ENCODE measurements at places on chromosomes 12 and 14.

- no peak for DNase-seq
These were observed 299.1 kb downstream of the BTG1 start for GRCh38 chr12:91846466-91847055.

- peak; percentile 32 for DNase-seq
These were observed 91.9 kb downstream of the TMEM30B start for GRCh38 chr14:61188978-61189808.

GRCh38 chr14:70555890-70556289, 21.1 kb upstream of the ADAM20 start:
- no peak for DNase-seq

GRCh38 chr14:61616524-61617185, 78.7 kb upstream of the HIF1A start:
- DNase-seq: no peak

DNA sequence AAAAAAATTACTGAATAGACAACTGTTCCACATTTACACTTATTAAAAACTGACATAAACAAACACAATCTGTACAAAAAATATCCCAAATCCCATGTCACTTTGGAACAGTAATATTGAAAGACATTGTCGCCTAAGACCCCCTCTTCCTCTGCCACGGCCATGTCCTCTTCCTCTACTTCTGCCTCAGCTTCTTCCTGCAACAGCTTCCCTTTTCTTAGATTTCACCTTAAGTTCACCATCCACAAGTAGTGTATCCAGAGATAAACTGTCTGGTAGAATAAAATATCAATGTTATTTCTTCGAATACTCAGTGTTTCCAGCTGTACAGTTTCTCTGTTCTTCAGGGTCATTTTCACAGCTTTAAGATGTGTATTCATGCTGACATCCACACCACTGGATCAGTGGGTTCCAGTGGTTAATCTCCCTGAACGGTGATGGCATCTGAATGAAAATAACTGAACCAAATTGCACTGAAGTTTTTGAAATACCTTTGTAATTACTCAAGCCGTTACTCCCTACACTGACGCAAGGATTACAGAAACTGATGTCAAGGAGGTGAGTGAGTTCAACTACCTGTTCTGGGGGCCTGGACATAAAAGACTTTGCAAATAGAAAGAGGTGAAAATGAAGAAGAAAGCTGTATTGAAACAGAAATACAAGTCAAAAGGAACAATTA, 208.5 kb downstream of the C12orf50 start:
- DNase-seq: no peak

DNA sequence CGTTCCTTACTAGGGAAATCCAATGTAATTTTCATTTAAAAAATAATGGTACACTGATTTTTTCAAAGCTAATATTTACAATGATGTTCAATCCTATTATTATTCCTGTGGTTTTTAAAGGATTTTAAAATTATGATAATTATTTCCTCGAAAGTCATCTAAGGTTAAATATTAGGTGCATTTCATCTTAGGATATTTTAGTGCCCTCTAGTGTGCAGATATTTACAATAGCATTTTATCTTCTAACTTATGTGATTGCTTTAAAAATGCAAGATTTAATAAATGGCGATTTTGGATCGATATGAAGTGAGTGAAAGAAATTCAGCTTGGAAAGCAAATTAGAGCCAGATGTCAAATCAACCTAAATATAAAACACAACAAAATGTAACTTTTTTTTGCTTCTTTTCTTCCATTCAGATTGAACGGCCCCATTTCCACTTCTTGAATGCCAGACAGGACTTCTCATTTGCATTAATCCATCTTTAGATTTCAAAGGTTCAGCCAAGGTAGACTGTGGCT, 293.5 kb downstream of the SLC6A15 start:
- DNase-seq: no peak

DNA sequence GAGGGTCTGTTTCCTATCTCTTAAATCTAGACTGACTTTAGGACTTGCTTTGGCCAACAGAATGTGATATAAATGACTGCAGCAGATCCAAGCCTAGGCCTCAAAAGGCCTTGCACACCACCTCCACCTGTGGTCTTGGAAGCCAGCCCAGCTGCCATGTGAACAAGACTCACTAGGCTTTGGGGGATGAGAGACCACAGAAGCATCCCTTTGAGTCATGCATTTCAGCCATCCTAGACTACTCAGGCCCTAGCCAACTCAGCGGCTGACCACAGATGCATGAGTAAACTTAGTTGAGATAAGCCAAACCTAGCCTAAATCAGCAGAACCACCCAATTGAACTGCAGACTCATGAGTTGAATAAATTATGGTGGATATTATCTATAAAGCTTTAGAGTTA, 87.7 kb downstream of the KCNH5 start:
- no peak for DNase-seq

GRCh38 chr12:87982208-87982607, 47.0 kb downstream of the C12orf50 start:
- DNase-seq: no peak

GRCh38 chr12:26274441-26275312, 79.3 kb downstream of the SSPN start:
- no peak for DNase-seq

DNA sequence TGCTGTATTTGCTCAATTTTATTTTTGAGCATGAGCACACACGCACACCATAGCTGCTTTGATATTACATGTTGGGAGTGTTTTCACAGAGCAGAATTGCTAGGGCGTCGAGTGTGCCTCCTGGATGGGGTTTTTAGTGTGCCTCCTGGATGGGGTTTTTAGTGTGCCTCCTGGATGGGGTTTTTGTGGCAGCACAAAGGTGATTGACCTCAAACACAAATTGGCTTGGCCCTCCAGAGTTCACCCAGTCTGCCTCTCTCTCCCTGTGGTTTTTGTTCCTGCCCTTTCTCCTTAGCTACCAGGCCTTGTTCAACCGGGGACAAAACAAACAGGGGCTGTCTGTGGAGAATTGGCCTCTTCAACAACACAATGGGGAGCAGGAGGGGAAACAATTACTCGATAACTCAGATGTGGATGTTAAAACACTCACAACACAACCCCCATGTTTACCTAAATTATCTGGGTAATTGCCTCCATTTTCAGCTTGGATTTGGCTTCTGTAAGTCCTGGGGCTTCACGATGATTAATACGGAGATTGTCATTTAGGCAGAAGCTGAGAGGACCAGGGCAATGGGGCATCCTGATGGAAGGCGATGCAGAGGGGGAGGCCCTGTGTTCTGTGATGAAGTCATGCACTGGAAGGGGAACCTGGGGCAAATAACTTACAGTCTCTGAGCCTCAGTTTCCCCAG, 26.9 kb downstream of the TBX3 start:
- DNase-seq: no peak

- DNase-seq: no peak
These were observed 69.3 kb downstream of the RIN3 start for GRCh38 chr14:92582706-92583452.

DNA sequence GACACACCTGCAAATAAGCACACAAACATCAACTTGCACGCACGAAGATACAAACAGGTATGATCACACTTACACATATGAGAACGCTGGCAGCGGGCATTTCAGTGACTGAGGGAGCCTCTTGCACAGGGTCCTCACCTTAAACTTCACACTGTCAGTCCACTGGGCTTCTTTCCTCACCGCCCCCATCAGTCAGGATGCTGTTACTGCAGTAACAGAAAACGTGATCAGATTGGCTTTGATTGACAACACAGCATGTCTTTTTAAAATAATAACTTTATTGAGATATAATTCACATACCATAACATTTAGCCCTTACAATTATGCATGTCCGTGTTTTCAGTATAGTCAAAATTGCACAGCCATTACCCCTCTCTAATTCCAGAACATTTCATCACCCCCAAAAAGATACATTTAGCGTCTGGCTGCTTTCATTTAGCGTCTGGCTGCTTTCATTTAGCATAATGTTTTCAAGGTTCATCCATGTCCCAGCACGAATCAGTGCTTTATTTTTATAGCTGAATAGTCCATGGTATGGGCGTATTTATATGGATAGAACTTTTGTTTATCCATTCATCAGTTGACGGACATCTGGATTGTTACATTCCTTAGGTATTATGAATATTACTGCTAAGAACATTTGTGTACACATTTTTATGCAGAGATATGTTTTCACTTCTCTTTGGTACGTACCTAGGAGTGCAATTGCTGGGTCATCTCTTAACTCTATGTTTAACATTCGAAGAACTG, 8.4 kb downstream of the CCDC197 start:
- no peak for DNase-seq

GRCh38 chr14:65813760-65814384, 401.3 kb downstream of the FUT8 start:
- DNase-seq: no peak

GRCh38 chr14:49089107-49089506, 497.1 kb downstream of the RPS29 start:
- DNase-seq: no peak

GRCh38 chr12:7610006-7610405, 55.7 kb downstream of the APOBEC1 start:
- DNase-seq: no peak

DNA sequence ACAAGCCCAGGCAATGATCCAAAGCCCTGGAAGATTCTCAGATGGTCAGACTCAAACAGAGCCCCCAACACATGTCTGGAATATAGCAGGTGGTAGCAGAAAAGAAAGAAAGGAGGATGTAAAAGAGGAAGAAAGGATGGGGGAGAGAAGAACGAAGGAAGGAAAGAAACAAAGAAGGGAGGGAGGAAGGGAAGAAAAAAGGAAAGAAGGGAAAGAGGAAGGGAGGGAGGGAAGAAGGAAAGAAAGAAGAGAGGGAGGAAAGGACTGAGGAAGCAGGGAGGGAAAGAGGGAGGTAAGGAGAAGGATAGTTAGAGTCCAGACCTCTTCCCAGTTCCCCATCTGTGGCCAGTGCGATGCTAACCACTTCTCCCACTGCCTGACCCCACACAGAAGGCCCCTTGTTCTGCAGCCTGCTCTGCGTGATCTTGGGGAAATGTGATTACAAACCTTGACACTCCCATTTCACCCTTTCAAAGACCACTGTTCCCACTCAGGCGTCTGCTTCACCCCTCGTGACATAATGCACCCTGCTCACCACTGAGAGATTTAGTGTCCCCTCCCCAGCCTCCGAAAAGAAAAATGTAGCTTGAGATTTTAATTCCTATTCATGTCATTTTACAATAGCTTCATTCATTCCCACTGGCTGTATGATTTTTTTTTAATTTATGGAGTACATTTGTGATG, 357.9 kb downstream of the BCL11B start:
- DNase-seq: no peak

DNA sequence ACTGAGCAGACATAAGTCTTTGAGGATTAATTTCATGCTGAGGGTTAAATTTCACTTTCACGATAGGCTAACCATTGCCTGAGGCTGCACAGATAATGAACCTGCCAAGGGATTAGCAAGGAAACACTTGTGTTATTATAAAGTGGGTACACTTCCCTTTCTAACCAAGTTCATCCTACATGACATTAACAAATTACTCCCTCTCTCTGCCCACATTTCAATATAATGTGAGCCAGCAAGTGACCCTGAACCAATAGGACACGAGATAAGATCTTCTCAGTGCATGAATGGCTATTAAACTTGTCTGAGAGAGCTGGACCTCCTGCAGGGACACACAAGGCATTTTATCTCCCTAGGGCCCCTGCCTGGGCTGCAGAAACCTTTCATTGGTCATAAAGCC, 173.5 kb downstream of the PAX9 start:
- no peak for DNase-seq

- no peak for DNase-seq
These were observed 105.5 kb downstream of the NTS start for GRCh38 chr12:85979641-85980040.

GRCh38 chr14:64992328-64992885, 5.7 kb downstream of the FNTB start:
- no peak for DNase-seq

DNA sequence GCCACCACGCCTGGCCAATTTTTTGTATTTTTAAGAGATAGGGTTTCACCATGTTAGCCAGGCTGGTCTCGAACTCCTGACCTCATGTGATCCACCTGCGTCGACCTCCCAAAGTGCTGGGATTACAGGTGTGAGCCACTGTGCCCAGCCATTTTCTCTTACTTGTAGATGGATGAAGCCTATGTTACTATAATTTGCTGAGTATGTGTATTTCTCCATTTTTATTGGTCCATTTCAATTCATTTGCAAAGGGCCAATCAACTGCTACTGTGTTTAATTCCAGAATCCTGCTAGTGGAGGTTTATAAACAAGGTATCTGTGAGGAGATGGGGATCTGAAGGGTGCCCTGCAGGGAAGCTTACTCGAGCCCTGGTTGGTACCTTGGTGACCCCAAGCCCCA, 101.7 kb upstream of the MAX start:
- no peak for DNase-seq

DNA sequence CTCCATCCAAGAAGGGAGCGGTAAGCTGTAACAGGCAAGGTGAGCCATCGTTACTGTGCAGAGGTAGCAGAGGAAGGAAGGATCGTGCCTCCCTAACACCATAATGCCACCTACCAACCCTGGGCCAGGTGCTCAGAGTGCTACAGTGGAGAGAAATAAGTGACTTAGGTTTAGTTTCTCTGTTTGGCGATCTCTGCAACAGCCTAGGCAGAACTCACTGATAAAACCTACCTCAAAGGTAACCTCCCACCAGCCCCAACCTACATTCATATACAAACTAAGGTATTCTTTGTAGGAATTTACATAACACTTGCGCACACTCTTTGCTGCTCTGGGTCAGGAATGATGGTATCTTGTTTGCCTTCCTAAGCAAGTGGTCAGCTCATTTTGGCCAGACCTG, 93.4 kb upstream of the TMEM132D start:
- no peak for DNase-seq

DNA sequence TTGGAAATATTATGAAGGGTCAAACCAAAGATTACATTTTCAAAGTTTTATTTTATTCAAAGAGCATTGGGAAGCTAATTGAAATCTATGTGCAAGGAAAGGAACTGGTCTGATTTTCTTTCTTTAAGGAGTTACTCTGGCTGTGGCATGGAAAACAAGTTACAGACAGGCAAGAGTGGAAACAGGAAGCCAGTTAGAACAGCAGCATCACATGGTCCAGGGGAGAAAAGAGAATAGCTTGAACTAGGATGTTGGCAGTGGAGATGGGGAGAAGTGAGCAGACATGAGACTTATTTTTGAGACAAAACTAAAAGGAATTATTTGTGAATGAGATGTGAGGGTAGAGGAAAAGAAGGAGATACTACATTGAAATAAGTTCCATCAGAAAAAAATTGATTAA, 3.4 kb downstream of the OR11G2 start:
- no peak for DNase-seq

GRCh38 chr12:42299392-42300308, 26.2 kb downstream of the ZCRB1 start:
- no peak for DNase-seq

GRCh38 chr14:32939254-32940065, 781 bp downstream of the NPAS3 start:
- DNase-seq: no peak

DNA sequence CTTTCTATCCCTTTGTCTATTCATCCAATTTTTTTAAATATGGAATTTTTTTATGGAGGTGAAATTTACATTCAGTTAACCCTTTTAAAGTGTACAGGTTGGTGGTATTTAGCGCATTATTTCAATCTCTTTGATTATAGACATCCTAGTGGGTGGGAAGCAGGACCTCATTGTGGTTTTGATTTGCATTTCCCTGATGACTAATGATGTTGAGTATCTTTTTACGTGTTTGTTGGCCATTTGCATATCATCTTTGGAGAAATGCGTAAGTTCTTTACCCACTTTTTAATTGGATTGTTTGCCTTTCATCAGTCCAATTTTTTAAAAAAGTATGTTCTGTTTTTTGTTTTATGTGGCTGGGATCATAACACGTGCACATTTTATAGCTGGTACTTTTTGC, 20.8 kb downstream of the PAPLN start:
- no peak for DNase-seq

GRCh38 chr12:11321980-11322379, 11.7 kb upstream of the PRB4 start:
- no peak for DNase-seq

GRCh38 chr14:101178184-101179072, 274.9 kb upstream of the RTL1 start:
- no peak for DNase-seq
